ENCODE measurements at places on chromosomes 6 and 20.

DNA sequence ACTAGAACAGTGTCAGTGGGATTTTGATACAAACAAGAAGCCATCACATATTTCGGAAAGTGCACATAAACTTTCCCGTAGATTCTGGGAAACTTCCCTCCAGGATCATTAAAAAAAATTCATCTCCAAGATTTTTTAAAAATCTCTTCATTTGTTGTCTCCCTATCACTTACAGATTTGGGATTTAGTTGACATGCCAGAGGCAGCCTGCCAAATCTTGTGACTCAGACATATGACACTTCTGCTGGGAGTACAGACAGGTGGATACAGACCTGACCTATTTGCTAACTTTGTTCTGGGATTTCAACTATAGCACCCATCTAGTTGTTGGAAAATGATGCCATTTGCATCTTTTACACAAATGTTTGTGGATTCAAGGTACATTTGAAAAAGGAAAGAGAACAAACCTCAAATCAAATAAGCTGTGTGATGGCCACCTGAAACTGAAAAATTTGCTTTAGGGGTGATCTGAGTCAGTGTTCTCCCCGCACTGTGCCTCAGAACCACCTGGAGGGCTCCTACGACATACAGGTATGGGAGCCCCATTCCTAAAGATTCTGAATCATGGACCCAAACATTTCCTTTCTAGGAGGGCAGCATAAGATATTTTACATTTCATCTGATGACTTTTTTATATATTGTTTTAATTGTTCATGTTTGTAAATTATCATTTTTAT lies 21.9 kb upstream of the CD2AP start:
- DNase-seq = peak; percentile 37

DNA sequence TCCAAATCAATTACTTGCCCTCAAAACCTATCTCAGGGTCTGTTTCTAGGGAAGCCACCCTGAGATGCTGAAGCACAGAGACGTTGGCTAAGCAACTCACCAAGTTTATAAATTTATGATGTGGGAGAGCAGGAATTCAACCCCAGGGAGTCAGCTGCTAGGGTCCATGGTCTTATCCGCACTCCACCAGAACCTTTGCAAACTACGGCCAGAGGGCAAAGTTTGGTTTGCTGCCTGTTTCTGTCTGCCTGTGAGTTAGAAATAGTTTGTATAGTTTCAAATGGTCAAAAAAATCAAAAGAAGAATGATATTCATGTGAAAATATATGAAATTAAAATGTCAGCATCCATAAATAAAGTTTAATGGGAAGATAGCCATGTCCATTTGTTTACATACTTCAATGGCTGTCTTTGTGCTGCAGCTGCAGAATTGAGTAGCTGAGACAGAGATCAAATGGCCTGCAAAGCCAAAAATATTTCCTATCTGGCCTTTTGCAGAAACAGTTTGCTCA lies 83.7 kb upstream of the ZFP64 start:
- DNase-seq = no peak

- DNase-seq = no peak
These were observed 45.8 kb upstream of the ARID1B start for GRCh38 chr6:156731396-156731795.

GRCh38 chr6:44896701-44897100 lies 431.4 kb upstream of the RUNX2 start:
- DNase-seq = no peak

GRCh38 chr20:3473944-3474343 lies 3.1 kb downstream of the ATRN start:
- DNase-seq = peak; percentile 10

GRCh38 chr20:3861191-3861590 lies 14.6 kb downstream of the MAVS start:
- no peak for DNase-seq

Data from NCI-H2029 treated with DMSO at 0.1 percent for 48 hours (cell line).